ENCODE measurements at places on chromosomes 6 and 20.

GRCh38 chr20:1449370-1449769 is 17.3 kb downstream of the NSFL1C start:
- DNase-seq = no peak

DNA sequence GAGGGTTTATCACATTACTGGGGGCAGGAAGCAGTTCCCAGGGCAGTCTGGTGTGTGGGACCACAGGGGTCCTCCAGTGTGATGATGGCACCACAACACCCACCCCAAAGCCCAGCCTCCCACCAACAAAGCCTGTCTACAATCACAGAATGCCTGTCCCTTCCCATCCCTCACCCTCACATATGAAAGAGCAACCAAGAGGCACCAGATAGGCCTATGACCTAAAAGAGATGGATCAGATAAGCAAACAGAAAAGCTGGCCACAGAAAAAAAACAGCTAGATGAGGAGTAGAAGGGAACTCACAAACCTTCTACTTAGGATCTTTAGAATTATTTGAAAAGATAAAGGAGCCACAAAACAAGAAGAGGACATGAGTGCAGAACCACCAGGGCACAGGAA is 54.3 kb downstream of the SERAC1 start:
- no peak for DNase-seq

- no peak for DNase-seq
These were observed 301.1 kb downstream of the TBC1D7 start for GRCh38 chr6:13027207-13027606.

DNA sequence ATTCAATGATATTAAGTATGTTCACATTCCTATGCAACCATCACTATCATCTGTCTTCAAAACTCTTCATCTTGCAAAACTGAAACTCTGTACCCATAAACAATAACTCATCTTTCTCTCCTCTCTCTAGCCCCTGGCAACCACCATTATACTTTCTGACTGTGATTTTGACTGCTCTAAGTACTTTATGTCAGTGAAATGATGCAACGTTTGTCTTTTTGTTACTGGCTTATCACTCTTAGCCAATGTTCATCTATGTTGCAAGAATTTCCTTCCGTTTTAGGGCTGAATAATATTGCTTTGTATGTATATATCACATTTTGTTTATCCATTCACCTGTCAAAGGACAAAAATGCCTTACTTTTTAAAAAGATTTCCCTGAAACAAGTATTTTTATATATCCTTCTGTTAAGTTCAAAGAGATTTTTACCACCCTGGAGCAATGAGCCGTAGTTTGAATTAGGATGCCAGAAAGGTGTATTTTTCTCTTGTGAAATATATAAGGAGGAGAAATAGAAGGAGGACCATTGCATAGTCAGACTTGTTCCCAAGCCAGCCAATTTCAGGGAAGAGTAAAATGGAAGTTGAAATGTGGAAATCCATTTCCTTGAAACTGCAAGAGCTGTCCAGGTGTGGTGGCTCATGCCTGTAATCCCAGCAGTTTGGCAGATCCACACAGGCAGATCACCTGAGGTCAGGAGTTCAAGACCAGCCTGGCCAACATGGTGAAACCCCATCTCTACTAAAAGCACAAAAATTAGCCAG is 4.0 kb upstream of the CGAS start:
- no peak for DNase-seq

- no peak for DNase-seq
These were observed 28.9 kb upstream of the CD83 start for GRCh38 chr6:14088600-14089192.

DNA sequence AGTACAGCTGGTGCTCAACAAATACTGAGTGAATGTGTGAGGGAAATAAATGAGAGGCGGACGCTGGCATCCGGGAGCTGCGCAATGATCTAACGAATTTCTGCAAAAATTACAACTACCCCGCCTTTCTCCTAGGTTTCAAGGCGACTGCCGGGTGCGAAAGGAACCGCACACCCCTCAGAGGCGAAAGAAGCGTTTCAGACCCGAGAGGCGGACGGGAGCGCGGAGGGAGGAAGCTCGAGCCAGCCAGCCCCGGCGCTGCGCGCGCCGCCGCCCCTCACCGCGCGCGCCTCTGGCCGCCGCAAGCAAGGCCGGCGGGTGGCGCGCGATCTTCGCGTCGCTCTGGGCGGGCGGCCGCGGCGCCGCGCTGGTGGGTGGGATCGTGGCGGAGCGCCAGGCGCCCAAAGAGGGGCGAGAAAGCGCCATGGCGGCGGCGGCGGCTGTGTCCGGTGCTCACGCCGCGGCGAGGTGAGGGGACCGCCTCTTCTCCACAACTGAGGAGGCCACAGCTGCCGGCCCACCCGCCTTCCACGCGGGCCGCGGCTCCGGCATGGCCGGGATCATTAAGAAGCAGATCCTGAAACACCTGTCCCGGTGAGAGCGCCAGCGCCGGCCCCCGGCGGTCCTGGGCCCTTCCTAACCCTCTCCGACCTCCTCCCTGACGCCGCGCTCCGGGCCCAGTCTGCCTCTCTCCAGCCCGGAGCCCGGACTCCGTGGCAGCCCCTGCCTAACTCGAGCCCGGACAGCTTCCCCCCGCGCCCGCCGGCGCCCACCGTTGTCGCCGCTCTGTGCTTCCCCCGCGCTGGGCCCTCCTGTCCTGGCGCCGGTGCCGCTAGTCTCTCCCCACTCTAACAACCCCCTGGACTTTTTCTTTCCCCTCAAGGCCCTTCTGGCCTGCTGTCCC is at the start of gene BLTP3A:
TSS of gene BLTP3A (plus strand) at position 383 of the 904 bp plus-strand sequence. CDS start at position 551, 168 bp downstream.
- peak; percentile 50 for DNase-seq

GRCh38 chr6:134318974-134319281 is 1.0 kb upstream of the SGK1 start:
- DNase-seq = no peak

- no peak for DNase-seq
These were observed 233.5 kb upstream of the TAB2 start for GRCh38 chr6:149084026-149084425.

- DNase-seq = no peak
These were observed 150.7 kb downstream of the FRK start for GRCh38 chr6:115909923-115910546.

DNA sequence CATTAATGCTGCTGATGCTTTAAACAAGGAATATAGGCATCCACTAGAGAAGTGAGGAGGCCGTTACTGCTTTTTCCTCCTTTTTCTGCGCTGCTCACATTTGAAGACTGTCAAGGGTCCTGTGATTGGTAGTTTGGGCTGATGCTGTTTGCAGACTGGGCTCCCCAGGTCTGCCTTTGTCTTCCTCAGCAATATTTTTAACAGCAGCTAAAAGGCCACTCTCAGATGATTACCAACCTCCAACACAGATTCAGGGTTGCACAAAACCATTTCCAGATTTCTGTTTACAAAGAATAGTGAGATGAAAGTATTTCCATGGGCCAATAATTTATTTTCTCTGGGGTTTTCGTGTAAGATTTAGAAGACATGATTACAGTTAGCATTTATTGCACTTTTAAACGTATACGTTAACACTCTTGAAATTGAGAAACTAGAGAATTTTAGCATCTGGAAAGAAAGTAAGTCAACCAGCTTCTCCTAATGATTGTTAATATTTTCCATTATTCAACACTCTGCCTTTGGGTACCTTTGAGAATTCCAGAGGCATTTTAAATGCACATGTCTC is 475.3 kb upstream of the SOX4 start:
- DNase-seq = no peak

GRCh38 chr20:23404196-23404595 is 17.1 kb downstream of the NAPB start:
- no peak for DNase-seq

DNA sequence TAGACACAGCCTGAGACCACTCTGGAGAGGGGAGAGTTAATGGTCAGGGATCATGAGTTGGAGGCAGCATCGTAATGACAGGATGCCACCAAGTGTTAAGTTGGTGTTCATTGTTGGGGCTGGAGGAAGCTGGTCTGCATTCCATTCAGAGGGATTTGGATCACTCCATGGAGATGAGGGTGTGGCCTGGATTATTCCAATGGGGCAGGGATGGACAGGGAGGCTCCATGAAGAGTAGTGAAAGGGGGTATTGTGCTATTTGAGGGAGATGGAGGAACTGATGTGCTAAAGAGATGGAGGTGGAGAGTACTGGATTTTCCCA is 1.1 kb downstream of the SAPCD1 start:
- no peak for DNase-seq

GRCh38 chr6:3546121-3546520 is 89.3 kb upstream of the SLC22A23 start:
- DNase-seq = no peak

DNA sequence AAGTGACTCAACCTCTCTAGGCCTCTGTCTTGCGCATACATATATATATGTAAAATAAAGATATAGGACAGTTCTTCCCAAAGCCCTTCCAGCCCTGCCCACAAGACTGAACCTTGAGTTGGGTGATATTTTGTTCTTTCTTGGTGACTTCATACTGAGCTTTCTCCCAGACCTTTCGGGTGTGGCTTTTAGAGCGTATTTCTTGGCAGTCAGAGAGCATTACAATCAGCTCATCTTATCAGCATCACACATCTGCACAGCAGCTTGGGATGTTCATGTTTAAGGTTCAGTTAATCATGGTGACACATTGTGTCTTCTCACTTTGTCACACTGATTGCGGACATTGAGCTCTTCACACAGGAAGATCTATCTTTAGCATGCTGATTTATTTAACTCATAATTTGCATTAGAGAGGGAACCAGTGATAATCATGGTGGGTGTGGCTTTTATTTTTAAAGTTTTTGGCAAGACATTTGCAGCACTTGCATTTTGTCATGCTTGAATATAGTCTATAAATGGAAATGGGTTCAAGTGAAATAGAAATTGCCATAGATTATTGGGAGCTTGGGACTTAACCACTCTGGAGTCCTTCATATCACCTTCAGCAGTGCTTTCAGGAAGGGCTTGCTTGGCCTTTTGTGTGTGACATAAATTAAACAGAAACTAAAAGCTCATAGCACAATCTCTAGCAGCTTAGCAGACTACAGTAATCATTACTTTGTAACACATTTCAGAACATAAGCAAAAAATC is 8.3 kb downstream of the KIF3B start:
- DNase-seq = no peak
